Fibroblast of mammary gland (primary cell): ENCODE measurements at places on chromosomes 16 and 17.

DNA sequence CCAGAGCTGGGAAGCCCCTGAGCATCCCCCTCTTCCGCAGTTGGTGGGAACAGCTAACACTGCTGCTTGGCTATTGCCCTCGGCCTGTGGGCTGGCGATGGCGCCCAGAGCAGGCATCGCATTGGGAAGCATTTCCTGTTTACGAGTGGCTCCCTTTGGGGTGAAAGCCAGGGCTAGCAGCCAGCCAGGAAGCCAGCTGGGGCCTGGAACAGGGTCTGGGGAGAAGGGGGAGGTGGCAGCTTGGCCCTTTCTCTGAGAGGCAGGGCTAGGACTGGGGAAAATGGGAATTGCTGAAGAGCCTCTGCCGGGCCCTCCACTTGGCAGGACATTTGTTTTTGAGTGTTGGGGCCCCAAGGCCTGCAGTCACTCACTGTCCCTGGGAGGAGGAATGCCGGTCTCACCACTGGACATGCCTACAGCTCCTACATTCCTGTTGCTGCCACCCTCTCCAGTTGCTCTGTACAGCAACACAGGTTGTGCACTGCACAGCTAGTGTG lies 2.4 kb upstream of the MTSS2 start:
- peak; percentile 22 for DNase-seq

DNA sequence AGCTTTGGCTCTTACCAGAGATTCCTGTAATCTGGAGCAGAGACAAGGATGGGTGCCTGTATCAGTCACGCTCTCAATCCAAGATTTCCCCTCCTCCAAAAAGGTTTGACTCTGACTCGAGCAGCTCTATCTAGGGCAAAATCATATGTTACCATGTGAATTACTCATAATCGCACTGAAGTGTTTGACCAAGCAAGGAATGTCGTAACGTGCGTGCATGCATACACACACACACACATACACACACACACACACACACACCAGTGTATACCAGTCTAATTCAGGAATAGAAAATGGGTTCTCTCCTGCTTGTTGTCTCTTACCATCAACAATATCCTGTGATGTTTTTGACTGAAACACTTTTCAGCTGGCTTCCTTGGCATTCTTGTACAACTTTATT lies 835.1 kb downstream of the KCNJ2 start:
- no peak for DNase-seq

GRCh38 chr17:142102-142661 lies 4.8 kb downstream of the SCGB1C2 start:
- peak; percentile 45 for DNase-seq

DNA sequence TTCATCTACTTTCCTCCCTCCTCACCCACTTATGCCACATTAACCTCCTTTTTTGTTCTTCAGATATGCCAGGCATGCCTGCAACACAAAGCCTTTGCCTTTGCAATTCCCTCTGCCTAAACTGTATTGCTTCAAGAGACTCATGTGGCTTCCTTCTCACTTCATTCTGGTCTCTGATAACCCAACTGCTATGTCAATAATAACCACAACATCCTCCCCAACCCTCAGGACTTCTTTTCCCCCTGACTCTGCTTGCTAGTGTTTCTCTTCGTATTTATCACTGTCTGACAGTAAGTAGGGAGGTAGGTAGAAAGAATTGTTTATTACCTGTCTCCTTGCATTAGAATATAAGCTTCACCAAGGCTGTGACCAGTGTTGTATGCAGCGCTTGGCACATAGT lies 22.4 kb downstream of the RBL2 start:
- DNase-seq: no peak

DNA sequence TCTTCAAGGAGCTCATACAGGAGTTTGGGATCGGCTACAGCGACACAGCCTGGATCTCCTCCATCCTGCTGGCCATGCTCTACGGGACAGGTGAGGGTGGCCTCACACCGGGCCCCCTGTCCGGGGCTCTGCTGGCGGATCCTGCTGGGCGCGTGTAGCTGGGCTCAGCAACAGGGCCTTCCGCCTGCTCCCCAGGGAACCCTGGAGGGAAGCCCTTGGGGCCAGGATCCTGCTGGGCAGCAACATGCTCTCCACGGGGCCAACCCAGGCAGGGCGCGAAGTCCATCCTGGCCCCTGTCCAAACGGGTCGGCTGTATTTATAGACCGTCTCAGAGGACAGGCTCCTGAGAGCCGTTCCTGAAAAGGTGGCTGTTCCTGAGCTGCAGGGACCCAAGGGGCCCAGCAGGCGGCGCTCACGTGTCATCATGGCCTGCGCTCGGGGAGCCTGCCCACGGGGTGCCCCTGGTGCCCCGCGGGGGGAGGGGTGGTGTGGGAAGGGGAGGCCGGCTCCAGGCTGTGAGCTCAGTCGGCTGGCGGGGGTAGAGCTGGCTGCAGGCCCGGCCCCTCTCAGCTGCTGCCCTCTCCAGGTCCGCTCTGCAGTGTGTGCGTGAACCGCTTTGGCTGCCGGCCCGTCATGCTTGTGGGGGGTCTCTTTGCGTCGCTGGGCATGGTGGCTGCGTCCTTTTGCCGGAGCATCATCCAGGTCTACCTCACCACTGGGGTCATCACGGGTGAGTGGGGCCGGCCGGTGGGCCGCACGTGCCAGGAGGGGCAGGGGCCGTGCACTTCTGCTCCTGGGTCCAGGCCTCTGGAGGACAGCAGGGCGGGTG lies 7.5 kb downstream of the SLC16A3 start:
- DNase-seq: peak; percentile 61

DNA sequence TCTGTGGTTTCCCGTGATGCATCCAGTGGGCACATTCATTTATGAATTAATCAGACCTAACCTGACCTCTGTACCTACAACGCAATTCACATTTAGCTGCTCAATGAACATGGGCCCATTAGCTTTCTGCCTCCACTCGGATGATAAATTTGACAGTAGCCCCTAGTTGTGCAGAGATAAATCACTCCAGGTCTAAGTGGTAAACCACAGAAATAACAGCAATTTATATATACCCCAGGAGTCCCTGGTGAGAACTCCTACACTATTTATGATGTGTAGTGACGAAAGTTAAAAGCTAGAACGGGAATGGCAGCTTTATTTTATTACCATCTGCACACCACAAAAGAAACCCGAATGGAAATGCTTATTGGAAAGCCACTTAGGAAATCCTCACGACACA lies 371.5 kb downstream of the HAPSTR1 start:
- no peak for DNase-seq

GRCh38 chr16:16925432-16925831 lies 545.3 kb downstream of the XYLT1 start:
- DNase-seq: no peak

- peak; percentile 71 for DNase-seq
These were observed 116.5 kb downstream of the ADCY9 start for GRCh38 chr16:3999479-4000325.
